ENCODE measurements at places on chromosomes 4 and X.

GRCh38 chr4:123349421-123350190 lies 47.0 kb upstream of the SPRY1 start:
- no peak for DNase-seq

DNA sequence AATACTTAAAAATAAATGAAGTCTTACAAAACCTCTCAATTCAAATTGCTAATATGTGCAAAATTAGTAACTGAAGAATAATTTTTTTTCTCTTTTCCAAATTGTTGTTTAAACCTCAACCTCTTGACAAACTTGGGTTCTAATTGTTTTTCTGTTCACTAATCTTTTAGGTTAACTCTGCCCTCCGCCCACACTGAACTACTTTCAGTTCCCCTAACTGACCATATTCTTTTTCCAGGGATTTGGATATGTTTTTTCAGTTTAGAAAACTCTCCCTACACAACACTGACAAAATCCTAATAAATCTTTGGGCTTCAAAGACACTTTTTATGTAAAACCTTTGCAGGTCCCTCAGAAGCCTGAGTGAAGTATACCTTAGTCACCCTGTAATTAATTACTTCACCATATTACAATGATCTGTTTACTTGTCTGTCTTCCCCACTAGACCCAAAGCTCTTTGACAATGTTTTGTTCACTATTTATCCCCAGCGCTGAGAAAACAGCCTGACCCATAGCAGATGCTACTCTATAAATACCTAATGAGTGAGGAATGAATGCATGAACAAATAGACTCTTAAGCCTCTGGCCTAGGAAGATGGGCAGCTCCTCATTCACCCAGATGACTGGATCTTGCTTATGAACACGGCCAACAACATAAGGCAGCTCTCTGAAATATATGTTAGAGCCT lies 134.9 kb downstream of the MAML3 start:
- DNase-seq, result no peak

DNA sequence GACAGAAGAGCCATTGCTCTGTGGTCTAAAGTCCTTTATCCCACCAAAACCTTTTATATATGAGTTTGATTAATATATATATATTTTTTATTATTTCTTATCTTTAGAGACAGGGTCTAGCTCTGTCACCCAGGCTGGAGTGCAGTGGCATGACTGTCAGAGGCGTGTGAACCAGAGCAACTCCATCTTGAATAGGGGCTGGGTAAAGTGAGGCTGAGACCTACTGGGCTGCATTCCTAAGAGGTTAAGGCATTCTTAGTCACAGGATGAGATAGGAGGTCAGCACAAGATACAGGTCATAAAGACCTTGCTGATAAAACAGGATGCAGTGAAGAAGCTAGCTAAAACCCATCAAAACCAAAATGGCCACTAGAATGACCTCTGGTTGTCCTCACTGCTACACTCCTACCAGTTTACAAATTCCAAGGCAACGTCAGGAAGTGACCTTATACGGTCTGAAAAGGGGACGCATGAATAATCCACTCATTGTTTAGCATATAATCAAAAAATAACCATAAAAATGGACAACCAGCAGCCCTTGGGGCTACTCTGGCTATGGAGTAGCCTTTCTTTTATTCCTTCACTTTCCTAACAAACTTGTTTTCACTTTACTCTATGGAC lies 10.5 kb downstream of the TBCK start:
- no peak for DNase-seq

DNA sequence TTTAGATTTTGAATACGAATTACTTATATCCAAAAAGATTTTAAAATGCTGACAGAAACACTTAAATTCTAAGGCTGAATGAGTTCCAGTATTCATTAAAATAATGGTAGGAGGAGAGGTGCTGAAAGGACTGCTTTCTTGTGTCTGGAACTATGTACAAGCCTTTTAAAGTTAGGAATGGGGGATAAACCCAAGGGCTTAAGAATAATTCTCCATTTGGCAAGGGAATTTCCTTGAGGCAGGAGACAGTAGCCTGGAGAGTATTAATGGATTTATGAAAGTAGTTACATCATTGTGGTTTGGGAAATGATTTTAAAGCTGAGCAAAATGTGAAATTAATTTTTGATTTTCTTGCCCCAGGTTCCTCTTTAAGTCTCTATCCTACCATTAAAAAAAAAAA lies 266.5 kb upstream of the KCNIP4 start:
- DNase-seq, result no peak

DNA sequence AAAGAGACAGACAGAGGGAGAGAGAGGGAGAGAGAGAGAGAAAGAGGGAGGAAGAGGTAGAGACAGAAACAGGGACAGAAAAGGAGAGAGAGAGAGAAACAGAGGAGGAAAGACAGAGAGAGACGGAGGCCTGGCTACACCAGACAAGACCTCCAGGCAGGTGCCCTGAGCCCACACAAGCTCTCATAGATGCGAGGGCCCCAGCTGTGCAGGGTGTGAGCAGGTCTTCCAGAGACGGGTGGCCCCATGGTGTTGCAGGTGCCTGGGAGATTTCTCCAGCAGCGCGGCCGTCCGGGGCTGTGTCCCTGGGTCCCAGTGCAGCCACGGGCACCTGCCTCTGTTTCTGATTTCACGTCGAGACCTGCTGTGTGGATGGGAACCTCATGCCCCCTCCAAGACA lies 253.0 kb downstream of the SHOX start:
- no peak for DNase-seq

DNA sequence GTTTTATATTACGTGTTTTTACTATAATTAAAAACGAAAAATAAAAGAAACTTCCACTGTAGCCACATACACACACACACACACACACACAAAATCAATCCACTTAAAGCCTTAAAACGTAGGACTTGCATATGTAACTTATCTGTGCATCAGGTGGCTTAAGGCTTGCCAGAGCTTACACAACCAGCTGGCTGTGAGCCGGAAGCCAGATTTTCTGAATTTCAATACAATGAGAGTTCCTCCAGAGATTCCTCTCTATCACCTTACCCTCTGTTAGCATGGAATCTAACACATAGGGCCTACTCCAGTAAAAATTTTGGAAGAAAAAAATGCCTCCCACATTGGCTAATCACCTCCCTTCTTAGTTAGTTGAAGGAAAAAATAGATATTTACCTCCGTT lies 27.9 kb upstream of the SLITRK4 start:
- DNase-seq, result no peak
